HT-29 (cell line): ENCODE measurements at places on chromosomes 3 and 15. TPM values are rescaled to one million over a fixed set of nuclear protein-coding genes. Genes with fewer than 3 reads are reported as not detected.

Gene ECE2
- total RNA-seq, result not detected in 2 replicates

Gene KLHL18
- total RNA-seq, result 11.5 TPM in 2 replicates

Gene CHCHD6
- total RNA-seq, result 33.1 and 36.8 TPM in 2 replicates

Gene TFG
- total RNA-seq, result 60.9 and 68.2 TPM in 2 replicates

Gene HESX1
- 0.47 TPM in 1 of 2 replicates, not detected in the other for total RNA-seq

Gene TMEM207
- total RNA-seq, result not detected in 2 replicates

Gene SYNPR
- not detected in 2 replicates for total RNA-seq

- DNase-seq, result peak; percentile 45
These were observed 6.2 kb downstream of the TSC22D2 start for GRCh38 chr3:150414258-150414657.

DNA sequence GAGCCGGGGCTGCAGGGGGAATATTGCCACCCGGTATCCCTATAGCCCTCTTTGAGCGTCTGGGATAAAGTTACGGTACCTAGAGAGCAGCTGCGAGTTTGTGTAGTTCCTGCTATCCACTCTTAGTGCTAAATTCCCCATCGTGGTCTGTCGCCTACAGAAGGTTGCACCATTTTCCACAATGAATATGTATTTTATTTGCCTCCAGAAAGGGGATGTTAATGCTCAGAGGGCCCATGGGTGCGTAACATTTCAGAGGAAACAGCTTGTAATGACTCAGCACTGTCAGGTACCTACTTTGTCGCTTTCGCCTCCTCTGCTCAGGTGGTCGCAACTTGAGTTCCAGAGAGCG, 1.1 kb downstream of the SLCO3A1 start:
- DNase-seq, result no peak

- peak; percentile 37 for DNase-seq
These were observed 29.9 kb upstream of the FLNB start for GRCh38 chr3:57978316-57978715.

- DNase-seq, result no peak
These were observed 52.4 kb upstream of the SNRPA1 start for GRCh38 chr15:101347454-101347853.

DNA sequence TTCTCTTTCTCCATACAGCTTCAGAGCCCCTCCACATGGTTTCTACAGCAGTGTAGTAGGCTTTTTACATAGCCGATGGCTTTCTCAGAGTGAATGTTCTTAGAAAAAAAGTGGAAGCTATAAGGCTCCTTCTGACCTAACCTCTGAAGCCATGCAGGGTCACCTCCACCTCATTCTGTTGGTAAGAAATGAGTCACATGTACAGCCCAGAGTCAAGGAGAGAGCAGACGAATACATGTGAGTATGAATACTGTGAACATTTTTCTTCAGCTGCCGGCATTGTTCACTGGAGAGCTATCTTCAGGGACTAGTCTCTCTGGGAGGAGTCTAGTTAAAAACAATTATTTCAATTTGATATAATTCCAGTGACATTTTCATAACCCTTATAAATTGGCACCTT, 68.2 kb upstream of the THRB start:
- DNase-seq, result no peak

- no peak for DNase-seq
These were observed 1045.9 kb downstream of the MCTP2 start for GRCh38 chr15:95277266-95277665.
